ENCODE measurements at places on chromosomes 12 and 14. TPM values are rescaled to one million over a fixed set of nuclear protein-coding genes. Genes with fewer than 3 reads are reported as not detected.

The PROX2 gene
- polyA plus RNA-seq: 0.71 TPM

DNA sequence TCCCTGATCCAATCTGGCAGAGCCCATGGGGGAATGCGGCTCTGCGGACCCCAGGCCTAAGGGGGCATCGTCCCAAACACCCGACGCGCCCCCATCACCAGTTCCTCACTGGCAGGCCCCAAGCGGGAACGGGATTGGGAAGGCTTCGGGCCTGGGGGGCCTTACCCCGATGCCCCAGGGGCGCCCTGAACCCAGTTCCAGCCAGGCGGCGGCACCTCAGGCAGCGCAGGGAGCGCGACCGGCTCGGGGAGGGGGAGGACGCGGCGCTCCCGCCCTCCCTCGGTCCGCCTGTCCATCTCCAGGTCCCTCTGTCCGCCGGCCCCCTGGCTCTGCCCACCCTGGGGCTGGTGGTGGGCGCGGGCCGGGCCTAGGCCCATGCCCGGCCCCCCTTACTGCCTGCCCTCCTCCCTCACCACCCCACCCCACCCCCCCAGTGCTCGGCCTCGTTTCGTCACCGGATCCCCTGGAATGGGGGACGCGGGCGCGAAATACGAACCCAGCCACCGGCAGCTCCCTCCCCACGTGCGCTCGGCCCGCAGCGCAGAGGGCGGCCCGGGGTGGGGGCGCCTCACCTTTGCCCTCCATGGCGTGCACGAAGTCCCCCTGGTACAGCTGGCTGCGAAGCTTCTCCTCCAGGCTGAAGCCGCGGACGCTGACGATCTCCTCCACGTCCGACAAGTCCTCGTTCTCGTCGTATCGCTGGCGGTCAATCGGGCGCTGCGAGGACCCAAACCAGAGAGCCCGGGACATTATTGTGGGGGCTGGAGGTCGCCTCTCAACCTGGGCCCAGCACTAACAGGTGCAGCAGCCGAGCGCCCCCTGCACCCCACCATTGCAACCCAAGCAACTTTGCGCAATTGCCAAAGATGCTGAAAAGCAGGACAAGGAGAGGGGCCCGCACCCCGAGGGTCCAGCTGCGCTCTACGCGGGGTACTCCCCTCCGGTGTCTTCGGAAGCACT, 2.3 kb downstream of the KDM2B start:
- DNase-seq: no peak

The HOXC5 gene
- polyA plus RNA-seq: 1.8 TPM

The TUBA1C gene
- polyA plus RNA-seq: 53.7 TPM

DNA sequence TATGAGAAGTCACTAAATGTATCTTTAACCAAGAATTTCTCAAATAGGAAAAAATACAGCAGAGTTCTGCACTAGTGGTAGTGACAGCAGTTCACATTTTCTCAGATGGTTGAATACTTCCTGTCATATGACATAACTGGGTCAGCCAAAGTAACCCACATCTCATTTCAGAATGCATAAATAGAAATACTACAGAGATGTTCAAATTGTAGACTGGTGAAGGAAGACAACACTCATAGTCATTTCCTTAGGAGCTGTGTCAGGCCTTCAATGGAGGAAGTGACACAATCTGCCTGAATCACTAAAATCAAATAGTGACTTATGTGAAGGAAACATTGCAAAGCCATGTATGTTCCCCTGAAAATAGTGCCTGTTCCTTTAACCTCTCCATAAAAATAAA, 32.4 kb downstream of the FERMT2 start:
- DNase-seq: peak; percentile 36

DNA sequence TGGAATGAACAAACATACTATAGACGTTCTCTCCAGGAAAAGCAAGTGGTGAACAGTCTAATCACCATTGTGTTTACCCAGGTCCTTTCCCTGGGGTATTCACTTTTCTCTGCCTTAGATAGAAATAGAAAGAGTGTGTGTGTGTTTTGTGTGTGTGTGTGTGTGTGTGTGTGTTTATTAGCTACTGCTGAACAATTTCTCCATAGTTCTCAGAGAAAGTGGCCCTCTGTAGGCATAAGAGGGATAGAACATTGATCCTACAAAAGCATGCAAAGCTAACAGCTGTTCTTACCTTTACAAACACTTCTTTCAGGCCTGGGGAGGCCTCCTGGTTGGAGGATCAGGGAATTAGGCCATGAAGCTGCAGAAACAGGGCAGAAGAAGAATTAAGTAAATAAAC, 665.7 kb upstream of the TBX3 start:
- DNase-seq: no peak

The TMCC3 gene
- 23.2 TPM for polyA plus RNA-seq

GRCh38 chr12:96083020-96083719, 47.8 kb upstream of the LTA4H start:
- DNase-seq: no peak

DNA sequence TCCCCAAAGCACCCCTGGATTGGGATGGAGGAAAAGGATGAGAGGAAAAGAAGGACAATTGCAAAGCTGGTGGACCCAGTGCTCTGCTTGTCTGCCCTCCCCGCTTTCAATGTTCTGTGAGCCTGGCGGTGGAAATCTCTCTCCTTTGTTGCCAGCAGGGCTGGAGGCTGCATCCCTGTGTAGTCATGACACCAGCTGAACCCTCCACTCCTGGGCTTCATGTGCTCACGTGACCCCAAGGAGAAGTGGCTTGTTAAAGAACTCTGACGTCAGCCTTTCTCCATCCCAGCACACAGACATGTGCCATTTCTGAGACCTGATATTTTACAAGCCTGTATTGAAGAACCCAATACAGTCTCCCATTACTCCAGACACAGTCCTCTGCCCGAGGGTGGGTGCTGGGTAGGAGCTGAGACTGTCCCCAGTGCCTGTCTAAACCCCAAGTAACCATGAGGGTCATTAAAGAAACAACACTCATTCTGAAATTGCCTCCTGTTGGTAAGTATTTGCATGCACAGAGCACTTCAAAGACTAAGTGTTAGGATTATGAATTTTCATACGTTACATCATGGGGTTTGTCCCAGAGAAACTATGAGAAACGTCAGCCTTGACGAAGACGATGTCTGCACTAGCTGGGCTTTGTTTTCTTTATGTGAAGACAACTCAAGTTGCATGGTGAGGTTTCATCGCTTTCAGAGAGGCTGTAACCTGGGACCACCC, 21.7 kb downstream of the GALNT16 start:
- no peak for DNase-seq

DNA sequence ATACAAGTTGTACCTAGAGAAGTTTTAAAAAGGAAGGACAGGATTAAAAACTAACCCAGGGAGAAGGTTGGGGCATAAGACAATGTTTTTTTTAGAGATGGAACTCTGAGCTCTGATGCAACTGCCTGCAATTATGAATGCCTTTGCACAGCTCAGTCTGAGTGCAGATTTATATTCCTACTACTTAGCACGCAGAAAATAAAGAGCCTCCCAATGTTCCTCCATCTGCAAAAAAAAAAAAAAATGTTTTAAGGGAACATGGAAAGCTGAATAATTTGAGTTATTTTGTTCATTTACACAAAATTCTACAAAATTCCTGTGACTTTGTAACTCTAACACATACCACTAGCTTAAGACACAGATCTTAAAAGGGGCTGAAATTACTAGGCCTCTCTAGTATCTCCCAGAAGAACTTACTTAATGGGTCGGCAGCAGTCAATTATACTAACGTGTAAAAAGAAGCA, 15.7 kb downstream of the CLIP1 start:
- no peak for DNase-seq

DNA sequence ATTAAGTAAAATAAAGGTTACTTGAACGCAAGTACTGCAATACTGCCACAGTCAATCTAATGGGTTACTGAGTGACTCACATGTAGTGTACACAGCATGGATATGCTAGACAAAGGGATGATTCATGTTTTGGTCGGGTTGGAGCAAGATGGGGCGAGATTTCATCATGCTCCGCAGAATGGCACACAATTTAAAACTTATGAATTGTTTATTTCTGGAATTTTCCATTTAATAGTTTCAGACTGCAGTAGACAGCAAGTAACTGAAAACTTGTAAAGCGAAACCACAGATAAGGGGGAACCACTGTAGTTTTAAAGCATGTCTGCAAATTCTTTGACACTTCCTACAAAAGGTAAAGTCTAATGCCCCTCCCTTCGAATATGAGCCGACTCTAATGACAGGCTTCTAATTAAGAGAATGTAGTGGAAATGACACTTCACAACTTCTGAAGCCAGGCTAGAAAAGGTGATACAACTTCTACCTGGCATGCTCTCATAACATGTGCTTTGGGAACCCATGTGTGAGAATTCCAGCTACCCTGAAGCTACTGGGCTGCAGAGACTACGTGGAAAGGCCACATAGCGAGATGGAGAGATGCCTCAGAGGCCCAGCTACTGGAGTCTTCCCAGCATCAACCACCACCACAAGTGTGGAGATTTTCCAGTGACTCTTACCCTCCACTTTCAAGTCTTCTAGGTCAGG, 13.9 kb upstream of the TCP11L2 start:
- no peak for DNase-seq
